Stimulated activated CD4-positive, alpha-beta T cell treated with anti-CD3 and anti-CD28 coated beads, Interleukin-15, amount 100 ng/mL, for 1 hour (primary cell): ENCODE measurements at places on chromosomes 7 and 10.

DNA sequence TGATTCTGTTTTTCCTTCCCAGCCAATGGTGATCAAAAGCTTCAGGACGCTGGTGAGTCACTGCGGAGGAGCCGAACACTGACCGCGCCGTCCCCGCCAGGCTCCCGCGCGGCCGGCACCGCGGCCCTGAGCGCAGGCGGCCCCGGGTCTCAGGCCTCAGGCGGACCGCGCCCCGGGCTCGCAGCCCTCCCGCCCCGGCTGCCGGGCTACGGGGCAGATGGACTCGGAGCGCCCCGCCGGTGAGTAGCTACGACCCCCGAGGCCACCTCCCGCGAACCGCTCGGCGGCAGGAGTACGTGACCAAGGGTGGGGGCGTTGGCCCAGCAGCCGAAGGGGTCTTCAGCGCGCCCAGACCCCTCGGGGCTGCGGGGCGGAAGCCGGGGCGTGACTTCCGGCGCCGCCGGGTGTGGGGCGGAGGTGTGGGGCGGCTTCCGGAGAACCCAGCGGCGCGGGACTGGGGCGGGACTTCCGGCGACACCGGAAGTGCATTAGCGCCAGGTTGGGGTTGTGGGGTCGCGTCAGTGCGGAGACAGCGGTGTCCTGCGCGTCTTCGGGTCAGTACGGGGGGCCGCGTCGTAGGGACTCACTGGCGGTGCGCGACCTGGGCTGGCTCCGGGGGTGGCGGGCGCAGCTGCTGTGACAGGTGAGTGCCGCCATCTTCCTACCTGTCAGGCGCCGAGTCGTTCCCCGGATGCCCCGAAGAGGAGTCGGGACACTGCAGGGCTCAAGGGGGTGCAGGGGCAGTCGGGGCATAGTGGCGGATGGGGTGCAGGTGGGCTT is at the start of gene WDR37:
Gene WDR37 (plus strand): TSS at position 60 of the 780 bp plus-strand sequence. CDS start 15,771 bp downstream, outside the sequence.
- DNase-seq, result peak; percentile 72

DNA sequence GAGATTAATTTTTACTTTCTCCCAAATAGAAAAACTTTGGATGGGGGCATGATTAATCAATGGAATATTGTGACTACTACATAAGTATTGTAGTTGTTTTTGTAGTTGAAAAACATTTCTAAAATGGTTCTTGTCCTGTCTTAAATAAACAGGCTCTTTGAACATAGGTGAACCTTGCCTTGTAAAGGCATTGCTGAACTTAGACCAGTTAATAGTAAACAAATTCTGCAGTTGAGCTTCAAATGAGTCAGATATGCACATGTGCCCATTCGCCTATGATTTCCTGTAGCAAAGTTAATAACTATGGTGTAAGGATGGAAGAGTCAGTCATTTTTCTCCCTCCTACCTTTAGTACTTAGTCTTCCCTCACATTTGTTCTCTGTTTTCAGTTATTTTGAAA is 22.6 kb downstream of the CUTC start:
- no peak for DNase-seq

DNA sequence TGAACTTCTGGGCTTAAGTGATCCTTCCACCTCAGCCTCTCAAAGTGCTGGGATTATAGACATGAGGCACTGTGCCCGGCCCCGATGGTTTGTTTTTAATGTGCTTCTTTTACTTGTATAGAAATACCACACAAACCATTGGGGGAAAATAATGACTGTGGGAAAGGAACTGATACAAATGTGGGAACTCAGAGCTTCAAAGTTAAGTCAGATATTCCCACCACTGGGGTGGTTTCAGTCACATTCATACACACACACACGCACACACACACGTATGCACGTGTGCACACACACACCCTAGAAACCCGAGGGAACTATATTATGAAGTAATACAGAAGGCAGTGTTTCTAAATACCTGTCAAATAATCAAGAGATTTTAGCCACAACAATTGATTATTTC is 17.0 kb downstream of the CPA4 start:
- DNase-seq, result no peak

- no peak for DNase-seq
Measured at GRCh38 chr10:24911029-24911428, 41.4 kb downstream of the PRTFDC1 start.

GRCh38 chr7:90455163-90456030 is 14.0 kb upstream of the PTTG1IP2 start:
- no peak for DNase-seq

- DNase-seq, result no peak
Measured at GRCh38 chr7:105365541-105366534, 22.9 kb downstream of the SRPK2 start.

DNA sequence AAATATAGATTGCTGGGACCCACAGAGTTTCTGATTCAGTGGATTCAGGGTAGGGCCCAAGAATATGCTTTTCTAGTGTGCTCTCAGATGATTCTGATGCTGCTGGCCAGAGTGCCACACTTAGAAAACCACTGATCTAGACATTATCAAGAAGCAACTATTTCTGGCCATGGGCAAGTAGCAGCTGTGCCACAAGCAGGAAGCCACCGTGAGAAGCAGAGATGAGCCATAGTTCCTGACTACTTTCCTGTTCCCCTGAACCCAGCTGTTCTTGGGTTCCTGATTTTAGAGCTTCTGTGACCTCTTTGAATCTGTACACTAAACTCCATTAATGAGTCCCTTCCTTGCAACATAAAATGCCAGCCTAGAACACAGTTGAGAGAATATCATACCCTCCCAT is 38.1 kb upstream of the PIK3AP1 start:
- no peak for DNase-seq

DNA sequence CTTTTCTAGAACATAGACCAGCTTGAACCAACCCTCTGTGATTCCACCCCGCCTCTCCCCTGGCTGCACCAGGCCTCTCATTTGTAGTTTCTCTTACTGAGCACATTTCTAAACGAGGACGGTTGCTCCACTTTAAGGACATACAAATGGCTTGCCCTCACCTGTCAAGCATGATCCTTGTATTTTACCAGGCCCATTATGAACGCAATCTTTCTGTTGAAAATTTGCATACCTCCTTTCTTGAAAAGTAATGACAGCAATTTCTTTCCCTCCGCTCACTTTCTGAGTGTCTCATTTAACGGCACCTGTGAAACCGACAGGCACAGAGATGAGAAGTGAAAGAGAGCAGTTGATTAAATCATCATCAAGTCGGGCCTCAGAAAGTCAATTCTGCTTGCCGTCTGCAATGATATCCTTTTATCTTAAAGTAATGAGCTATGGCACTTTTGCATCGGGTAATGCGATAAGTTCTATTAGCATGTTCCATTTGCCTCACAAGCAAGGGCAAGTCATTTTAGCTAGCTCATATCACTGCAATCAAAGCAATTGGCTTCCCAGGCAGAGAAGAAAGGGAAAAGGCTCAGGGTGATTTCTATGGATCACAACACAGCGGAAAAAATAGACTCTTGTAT is 705.6 kb upstream of the GALNT17 start:
- DNase-seq, result no peak

GRCh38 chr7:112336936-112337576 is 113.2 kb upstream of the IFRD1 start:
- DNase-seq, result no peak

- no peak for DNase-seq
Measured at GRCh38 chr10:60425392-60426110, 35.9 kb upstream of the ANK3 start.
